Stimulated activated CD4-positive, alpha-beta T cell treated with anti-CD3 and anti-CD28 coated beads, Interleukin-12 subunit alpha, Interleukin-12 subunit beta, amount 100 ng/mL, for 4 hours (primary cell): ENCODE measurements at places on chromosomes 11 and 22.

DNA sequence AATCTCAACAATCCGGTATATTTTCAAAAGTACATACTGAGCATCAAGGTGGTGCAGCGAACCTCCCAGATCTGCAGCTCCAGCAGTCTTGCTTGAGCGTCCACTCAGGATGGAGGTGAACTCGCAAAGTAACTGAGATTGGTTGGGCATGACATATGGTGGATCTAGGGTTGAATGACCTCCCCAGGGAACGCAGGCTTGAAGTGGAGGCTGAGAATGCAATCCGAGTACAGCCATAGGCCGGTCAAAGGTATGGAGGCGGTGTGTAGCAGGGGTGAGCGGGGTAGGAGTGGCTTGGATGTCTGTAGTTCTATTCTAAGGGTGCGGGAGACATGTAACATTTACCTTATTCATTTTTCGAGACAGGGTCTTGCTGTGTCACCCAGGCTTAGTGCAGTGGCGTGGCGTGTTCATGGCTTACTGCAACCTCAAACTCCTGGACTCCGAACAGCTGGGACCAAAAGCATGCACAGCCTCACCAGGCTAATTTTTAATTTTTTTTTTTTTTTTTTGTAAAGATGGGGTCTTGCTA is 631 bp upstream of the C22orf39 start:
- DNase-seq, result no peak

- DNase-seq, result no peak
Observed at GRCh38 chr11:83174008-83174407, 17.1 kb downstream of the PCF11 start.

- peak; percentile 94 for DNase-seq
Observed at GRCh38 chr22:21735200-21736083, at the start of gene YPEL1. Gene YPEL1 (minus strand): TSS chr22:21735794. CDS start chr22:21710744, 25,050 bp downstream.

GRCh38 chr22:17043521-17043920 is 35.5 kb upstream of the GAB4 start:
- no peak for DNase-seq

DNA sequence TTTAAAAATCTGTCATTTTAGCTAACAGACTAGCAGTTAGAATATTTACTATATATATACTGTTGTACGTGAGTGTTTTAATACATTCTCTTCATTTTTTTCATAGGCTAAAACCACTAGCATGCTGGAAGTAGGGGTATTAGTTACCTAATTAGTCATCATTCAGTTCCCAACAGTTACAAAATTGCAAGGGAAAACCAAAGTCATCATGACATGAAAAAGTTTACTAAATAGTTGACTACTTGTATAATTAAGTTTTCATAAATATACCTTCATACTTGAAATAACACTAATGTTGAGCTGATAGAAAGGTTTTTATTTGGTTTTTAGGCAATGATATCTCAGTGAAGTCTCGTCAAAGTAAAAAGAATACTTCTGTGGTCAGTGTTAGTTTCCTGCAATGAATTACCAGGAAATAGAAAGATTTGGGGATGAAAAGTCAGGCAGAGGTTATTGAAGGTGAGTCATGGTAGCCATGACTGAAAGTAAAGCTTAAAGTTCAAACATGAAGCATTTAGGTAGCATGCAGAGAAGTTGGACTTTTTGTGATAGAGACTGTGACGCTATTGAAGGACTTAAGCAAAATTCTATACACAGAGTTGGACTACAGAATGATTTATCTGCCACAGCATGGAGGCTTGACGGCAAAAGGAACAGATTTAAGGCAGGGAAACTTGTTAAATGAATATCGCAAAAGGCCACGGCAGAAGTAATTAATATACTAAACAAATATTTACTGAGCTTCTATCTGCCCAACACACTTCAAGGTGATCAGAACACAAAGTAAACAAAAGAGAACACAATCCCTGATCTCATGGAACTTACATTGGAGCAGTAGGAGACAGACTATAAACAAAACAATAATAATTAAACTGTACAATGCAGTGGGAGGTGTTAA is 828.1 kb upstream of the FAT3 start:
- no peak for DNase-seq

DNA sequence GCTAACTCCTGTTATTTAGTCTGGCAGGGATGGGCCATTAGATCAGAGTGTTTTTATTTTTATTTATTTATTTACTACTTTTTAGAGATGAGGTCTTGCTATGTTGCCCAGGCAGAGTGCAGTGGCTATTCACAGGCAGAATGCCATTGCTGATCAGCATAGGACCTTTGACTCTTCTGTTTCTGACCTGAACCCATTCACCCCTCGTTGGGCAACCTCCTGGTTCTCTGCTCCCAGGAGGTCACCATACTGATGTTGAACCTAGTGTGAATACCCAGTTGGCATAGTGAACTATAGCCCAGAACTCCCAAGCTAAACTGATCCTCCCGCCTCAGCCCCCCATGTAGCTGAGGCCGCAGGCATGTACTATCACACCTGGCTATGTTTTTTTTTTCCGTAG is 16.5 kb upstream of the CECR2 start:
- DNase-seq, result no peak

- DNase-seq, result no peak
Observed at GRCh38 chr11:28323621-28324020, 215.4 kb downstream of the METTL15 start.

GRCh38 chr11:66720899-66721470 is 8.0 kb downstream of the SPTBN2 start:
- no peak for DNase-seq

GRCh38 chr11:73729594-73730206 is 31.2 kb downstream of the RAB6A start:
- DNase-seq, result no peak
